ENCODE measurements at places on chromosomes 12 and 14. TPM values are rescaled to one million over a fixed set of nuclear protein-coding genes. Genes with fewer than 3 reads are reported as not detected.

Gene C3AR1
- total RNA-seq: 0.27 TPM

Gene KRT83
- not detected for total RNA-seq

Gene ATXN2
- 66.8 TPM for total RNA-seq

Gene CMA1
- total RNA-seq: not detected

Gene PIP4P1
- 31.0 TPM for total RNA-seq

Gene DAO
- not detected for total RNA-seq

Gene HEATR5A
- total RNA-seq: 57.7 TPM

Gene CS
- total RNA-seq: 160 TPM

Gene DPF3
- total RNA-seq: 1.1 TPM

DNA sequence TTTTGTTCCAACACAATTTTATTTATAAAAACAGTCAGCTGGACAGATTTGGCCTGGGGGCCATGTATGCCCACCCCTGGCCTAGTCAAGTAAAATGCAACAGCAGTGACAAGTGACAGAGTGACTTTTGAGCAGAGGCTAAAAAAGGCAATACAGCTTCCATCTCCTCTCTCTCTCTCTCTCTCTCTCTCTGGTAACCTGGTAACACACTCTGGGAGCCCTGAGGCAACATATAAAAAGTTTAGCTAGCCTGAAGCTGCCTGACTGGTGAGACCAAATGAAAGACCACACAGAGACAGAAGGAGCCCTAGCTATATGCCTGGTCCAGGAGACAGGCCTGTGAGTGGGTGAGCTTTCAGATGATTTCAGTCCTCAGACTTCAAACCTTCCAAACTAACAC lies 105.4 kb downstream of the DENND5B start:
- H3K27ac ChIP-seq: no peak overlapping the region
- no peak overlapping the region for H3K4me3 ChIP-seq
- peaks cover 31% of the 10 kb centered on the region for H3K4me1 ChIP-seq
- no peaks in the 10 kb centered on the region for H3K27me3 ChIP-seq

DNA sequence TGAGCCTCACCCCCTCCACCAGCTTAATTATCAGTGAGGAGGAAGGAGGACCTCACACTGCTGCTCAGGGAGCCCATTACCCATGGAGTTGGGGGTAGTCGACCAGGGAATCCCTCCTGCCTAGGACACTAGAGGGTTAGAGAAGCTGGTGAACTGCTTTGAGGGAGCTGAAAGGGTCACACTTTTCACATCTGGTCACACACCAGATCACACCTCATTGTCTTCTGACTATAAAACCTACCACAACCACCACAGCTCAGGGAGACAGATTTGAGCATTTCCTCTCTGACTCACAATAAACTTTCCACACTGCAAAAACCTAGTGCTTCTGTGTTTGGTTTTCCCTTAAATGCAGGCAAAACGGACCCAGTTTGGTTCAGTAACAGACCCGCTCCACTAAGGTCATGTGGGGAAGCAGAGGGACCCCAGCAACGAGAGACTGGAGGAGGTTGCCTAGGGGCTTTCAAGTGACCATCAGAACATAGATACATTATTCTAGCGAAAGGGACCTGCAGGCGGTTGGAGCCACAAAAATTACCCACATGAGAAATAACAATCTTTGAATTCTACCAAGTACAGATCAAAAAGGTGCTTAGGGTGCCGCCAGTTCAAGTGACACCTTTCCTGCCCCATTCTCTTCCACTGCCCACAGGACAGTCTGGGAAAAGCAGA lies 151.4 kb upstream of the AVPR1A start:
- H3K36me3 ChIP-seq: no peaks in the 10 kb centered on the region
- H3K27me3 ChIP-seq: no peaks in the 10 kb centered on the region
- peak overlapping the region; percentile 86 for H3K27ac ChIP-seq

- no peak for DNase-seq
- H3K27me3 ChIP-seq: no peaks in the 10 kb centered on the region
- peaks cover 8% of the 10 kb centered on the region for H3K36me3 ChIP-seq
These were observed 33.6 kb upstream of the HIGD1C start for GRCh38 chr12:50918584-50919316.

DNA sequence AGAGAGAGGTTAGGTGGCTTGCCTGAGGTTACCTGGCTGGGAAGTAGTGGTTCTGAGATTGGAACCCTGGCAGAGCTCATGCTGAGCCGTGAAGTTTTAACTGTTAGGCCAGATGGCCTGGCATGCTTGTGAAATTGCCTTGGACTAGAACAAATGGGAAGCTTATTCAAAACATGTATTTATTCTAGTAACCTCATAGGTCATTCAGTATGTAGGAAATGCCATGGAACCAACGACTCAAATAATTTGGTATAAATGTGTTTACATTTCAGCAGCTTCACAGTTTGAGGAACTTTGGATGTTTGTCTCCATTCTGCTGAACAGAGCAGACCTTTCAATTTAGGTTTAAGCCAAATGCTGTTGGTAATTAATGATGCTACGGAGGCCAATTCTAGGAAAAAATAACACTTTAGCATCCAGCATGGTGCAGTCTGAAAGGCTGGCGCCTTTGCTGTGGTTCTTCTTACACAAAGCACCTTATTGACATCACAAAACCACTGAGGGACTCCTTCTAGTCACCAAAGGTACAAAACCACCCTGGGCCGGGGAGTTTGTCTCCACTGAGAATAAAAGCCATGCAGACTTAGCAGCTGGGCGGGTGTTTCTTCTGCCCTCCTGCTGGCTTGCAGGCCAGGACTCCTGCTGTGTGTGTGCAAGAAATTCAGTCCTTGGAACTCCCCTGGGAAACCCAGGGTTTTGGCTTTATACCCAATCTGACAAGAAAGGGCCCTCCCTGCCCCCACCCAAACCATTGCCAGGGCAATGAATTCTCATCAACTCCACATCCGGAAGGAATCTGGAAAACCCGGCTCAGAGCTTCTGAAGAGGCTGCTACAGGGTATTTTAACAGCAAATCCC lies 64.2 kb downstream of the ELK3 start:
- peaks cover 10% of the 10 kb centered on the region for H3K36me3 ChIP-seq
- H3K4me1 ChIP-seq: peaks cover 16% of the 10 kb centered on the region
- no peak overlapping the region for H3K4me3 ChIP-seq
- no peak for DNase-seq
- H3K27me3 ChIP-seq: no peaks in the 10 kb centered on the region
- H3K27ac ChIP-seq: peak overlapping the region; percentile 58

DNA sequence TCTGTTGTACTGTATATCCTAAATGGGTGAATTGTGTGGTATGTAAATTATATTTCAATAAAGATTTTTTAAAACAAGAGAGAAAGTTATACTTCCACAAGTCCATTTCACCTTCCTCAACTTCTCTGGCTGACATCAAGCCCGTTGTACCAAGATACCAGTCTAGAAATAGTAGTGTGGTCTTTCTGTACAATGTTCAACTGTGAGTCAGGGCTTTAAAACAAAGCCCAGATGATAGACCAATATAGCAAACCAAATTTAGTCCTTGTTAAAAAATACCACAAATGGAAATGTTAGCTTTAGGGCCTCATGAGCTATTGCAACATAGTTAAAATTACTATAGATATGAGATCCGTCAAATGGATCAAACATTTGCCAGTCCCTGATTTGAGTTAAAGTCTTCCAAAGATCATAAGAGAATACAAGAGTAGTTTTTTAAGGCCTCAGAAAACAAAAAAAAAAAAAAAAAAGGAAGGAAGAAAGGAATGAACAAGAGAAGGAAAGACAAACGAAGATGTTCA lies 49.0 kb upstream of the EGLN3 start:
- no peak overlapping the region for H3K27ac ChIP-seq
- no peak for DNase-seq
- no peak overlapping the region for H3K4me3 ChIP-seq
- no peaks in the 10 kb centered on the region for H3K4me1 ChIP-seq
- peaks cover 7% of the 10 kb centered on the region for H3K27me3 ChIP-seq
- H3K36me3 ChIP-seq: no peaks in the 10 kb centered on the region

DNA sequence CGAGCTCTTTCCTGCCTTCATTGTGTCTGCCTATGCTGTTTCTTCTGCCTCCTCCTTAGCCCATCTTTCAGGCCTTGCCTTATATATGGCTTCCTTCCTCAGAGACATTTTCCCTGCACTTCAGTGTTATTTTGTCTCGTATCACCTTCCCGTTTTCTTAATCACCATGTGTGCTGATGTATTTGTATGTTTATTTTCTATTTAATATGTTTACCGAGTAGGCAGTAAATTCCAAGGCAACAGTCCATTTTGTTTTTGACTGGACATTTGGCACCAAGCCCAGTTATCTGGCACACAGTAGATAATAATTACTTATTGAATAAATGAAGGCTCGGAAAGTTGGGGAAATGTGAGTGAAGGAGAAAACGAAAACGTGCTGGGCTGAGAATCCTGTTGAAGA lies 4.6 kb upstream of the POU6F1 start:
- H3K27ac ChIP-seq: no peak overlapping the region
- no peaks in the 10 kb centered on the region for H3K27me3 ChIP-seq
- no peak overlapping the region for H3K4me3 ChIP-seq
- no peaks in the 10 kb centered on the region for H3K36me3 ChIP-seq
- no peak for DNase-seq

- H3K4me3 ChIP-seq: no peak overlapping the region
- DNase-seq: no peak
- H3K4me1 ChIP-seq: peaks cover 9% of the 10 kb centered on the region
- no peak overlapping the region for H3K27ac ChIP-seq
- no peaks in the 10 kb centered on the region for H3K36me3 ChIP-seq
These were observed 14.0 kb downstream of the BEGAIN start for GRCh38 chr14:100573002-100573756.

GRCh38 chr14:56846970-56847930 lies 37.0 kb upstream of the OTX2 start:
- H3K27me3 ChIP-seq: peaks cover 28% of the 10 kb centered on the region
- no peak overlapping the region for H3K4me3 ChIP-seq
- no peak overlapping the region for H3K27ac ChIP-seq

GRCh38 chr12:19382111-19382526 lies 57.2 kb upstream of the AEBP2 start:
- peaks cover 14% of the 10 kb centered on the region for H3K4me1 ChIP-seq
- no peak overlapping the region for H3K4me3 ChIP-seq
- peak; percentile 32 for DNase-seq
- no peaks in the 10 kb centered on the region for H3K27me3 ChIP-seq
- no peaks in the 10 kb centered on the region for H3K36me3 ChIP-seq
- peak overlapping the region; percentile 80 for H3K27ac ChIP-seq

GRCh38 chr14:93379831-93380230 lies 32.8 kb downstream of the COX8C start:
- no peak overlapping the region for H3K4me3 ChIP-seq
- H3K36me3 ChIP-seq: no peaks in the 10 kb centered on the region
- no peaks in the 10 kb centered on the region for H3K4me1 ChIP-seq

- H3K4me3 ChIP-seq: no peak overlapping the region
- H3K4me1 ChIP-seq: peaks cover 12% of the 10 kb centered on the region
- no peak overlapping the region for H3K27ac ChIP-seq
- no peak for DNase-seq
These were observed 74.9 kb downstream of the TBK1 start for GRCh38 chr12:64526859-64527258.

DNA sequence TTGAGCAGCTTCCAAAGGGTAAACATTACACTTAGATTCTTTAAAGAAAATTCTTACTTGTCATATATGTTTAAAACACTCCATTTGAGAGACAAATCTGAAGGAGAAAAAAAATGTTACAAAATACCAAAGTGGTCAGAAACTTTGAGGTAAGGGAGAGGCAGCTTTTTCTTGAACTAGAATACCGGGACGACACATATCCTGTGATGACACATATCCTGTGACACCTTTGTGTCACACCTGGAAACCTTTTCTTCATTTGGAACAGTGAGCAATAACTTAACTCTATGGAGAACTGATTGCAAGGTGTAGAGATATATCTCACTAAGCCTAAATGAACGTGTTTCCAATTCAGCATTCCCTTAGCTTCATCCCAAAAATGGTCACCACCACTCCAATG lies 4.6 kb upstream of the GRIN2B start:
- H3K27ac ChIP-seq: no peak overlapping the region
- no peaks in the 10 kb centered on the region for H3K36me3 ChIP-seq
- no peak overlapping the region for H3K4me3 ChIP-seq
- H3K27me3 ChIP-seq: peaks cover 34% of the 10 kb centered on the region

DNA sequence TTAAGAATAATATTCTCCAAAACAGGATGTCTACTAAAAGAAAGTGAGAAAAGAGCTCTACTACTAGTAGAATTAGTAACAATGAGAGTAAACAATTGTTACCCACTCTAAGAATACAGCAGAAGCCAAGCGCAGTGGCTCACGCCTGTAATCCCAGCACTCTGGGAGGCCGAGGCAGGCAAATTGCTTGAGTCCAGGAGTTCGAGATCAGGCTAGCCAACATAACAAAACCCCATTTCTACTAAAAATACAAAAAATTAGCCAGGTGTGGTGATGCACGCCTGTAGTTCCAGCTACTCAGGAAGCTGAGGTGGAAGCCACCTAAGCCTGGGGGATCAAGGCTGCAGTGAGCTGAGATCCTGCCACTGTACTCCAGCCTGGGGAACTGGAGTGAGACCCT lies 4.7 kb downstream of the DNAJC14 start:
- H3K27me3 ChIP-seq: no peaks in the 10 kb centered on the region
- peaks cover 7% of the 10 kb centered on the region for H3K36me3 ChIP-seq
- no peak for DNase-seq
- peak overlapping the region; percentile 4 for H3K27ac ChIP-seq

DNA sequence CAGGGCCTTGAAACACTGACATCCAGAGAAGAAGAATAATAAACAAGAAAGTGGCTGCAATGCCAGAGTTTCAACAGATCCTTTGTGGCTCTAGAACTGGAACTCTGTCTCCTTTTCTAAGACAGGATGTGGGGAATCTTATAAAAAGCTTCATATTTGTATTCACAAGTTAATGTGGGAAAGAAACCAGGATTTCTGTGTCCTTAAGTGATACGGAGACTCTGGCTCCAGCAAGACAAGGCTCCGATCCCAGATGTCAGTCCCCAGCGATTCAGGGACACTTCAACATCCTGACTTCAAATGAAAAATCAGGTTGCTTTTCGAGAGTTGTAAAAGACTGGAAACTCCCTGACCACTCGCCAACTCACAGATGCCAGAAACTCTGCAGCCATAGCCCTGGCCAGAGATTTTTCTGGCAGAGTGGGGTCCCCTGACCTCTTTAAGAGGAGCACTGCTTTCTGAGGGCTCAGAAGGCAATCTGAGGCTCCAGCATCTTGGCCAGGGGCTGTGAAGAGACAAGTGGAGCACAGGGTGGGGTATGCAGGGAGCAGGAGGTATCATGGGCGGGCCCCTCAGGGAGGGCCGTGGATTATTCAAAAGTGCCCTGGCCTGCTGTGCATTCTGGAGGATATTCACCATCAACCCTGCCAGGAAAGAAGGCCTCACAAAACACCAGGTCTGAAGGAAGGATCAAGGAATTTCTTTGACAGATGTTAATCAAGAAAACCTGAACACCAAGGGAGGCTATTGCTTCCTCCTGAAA lies 53.3 kb downstream of the TMX1 start:
- no peaks in the 10 kb centered on the region for H3K27me3 ChIP-seq
- no peak overlapping the region for H3K4me3 ChIP-seq
- peak overlapping the region; percentile 78 for H3K27ac ChIP-seq
- no peaks in the 10 kb centered on the region for H3K36me3 ChIP-seq
- no peak for DNase-seq
- H3K4me1 ChIP-seq: peaks cover 32% of the 10 kb centered on the region

DNA sequence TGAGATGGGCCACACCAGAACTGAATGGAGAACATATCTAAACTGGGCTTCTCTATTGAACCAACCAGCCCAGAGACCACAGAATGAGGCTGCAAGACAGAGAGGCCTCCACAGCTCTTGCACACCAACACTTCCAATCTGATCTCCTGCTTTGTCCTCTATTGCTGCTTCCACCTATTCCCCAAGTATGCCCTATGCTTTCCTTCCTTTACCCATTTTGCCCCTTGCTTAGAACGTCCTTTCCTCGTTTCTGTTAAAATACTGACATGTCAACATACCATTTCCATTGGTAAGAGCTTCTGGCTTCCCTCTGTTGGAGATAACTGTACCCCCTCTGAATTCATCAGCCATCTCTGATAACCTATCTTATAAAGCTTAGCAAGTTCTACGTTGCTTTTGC lies 2.8 kb downstream of the SLC2A13 start:
- no peak overlapping the region for H3K27ac ChIP-seq
- no peaks in the 10 kb centered on the region for H3K36me3 ChIP-seq
- DNase-seq: no peak
- H3K27me3 ChIP-seq: no peaks in the 10 kb centered on the region
- no peak overlapping the region for H3K4me3 ChIP-seq
- peaks cover 34% of the 10 kb centered on the region for H3K4me1 ChIP-seq
